ENCODE measurements at places on chromosomes 11 and 22. TPM values are rescaled to one million over a fixed set of nuclear protein-coding genes. Genes with fewer than 3 reads are reported as not detected.

PGR gene
- total RNA-seq: not detected

MPPED1 gene
- total RNA-seq: not detected

F2 gene
- total RNA-seq: not detected

GNAZ gene
- 11.2 TPM for total RNA-seq

CCDC81 gene
- not detected for total RNA-seq

SMIM35 gene
- not detected for total RNA-seq

STX5 gene
- 25.1 TPM for total RNA-seq

ST3GAL4 gene
- 24.2 TPM for total RNA-seq

UBQLN3 gene
- total RNA-seq: 0.16 TPM

DNAJB7 gene
- not detected for total RNA-seq

PHOX2A gene
- total RNA-seq: not detected

PRODH gene
- total RNA-seq: 0.43 TPM

ACCS gene
- 10.7 TPM for total RNA-seq

MB gene
- 6.2 TPM for total RNA-seq

PAK1 gene
- total RNA-seq: 54.3 TPM

MIOX gene
- not detected for total RNA-seq

OR52N4 gene
- not detected for total RNA-seq

USP2 gene
- total RNA-seq: 10.0 TPM

PIH1D2 gene
- total RNA-seq: 1.5 TPM

MS4A1 gene
- total RNA-seq: not detected

CALCA gene
- total RNA-seq: not detected

B4GALNT4 gene
- total RNA-seq: 0.40 TPM

HYLS1 gene
- 6.3 TPM for total RNA-seq

BAIAP2L2 gene
- 0.45 TPM for total RNA-seq

TTC36 gene
- 3.8 TPM for total RNA-seq
